Right forelimb (tissue), 1 donor: ENCODE measurements at places on chromosomes 1 and 21.

GRCh38 chr1:215905493-215906115 is 338.5 kb downstream of the KCTD3 start:
- no peak for DNase-seq

GRCh38 chr21:35658242-35658641 is 402.1 kb downstream of the SETD4 start:
- no peak for DNase-seq

DNA sequence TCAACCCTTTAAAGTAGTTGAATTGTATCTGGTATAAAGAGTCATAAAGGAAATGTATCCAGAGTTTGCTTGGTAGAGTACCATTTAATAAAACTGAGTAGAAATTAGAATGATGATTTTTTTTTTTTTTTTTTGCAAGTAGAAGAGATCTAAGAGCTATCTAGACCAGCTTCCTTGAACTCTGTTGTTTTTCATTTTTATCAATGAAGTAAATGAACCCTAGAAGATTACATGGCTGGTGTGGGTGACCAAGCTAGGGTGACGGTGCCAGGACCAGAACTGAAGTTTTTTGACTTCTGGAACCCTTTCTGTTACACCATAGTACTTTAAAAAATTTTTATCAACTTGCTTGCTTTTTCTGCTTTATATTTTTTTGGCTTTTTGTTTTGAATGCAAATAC is 36.9 kb downstream of the MACO1 start:
- no peak for DNase-seq

DNA sequence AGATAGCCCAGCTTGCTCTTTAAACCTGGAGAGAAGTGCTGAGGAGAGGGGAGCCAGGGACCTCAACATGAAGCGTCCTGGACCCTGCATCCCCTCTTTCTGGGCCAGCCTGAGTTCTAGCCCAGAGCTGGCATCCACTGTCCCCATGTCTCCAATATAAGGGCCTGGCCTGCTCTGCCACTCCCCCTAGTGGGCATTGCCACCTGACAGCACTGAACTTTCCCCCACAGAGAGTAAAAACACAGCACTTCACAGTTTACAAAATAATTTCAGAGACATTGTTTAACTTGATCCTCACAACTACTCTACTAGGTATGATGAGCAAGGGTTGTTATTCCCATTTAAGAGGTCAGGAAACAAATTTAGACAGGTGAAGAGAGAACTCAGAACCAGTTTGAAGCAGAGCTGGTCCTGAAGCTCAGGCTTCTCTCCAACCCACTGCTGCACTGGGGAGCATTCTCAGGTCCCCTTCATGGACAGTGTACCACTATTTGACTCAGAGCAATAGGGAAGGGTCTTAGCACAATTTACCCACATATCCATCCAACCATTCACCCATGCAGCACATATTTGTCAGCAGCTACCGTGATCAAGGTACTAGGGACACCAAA is 151.2 kb downstream of the DMRTA2 start:
- DNase-seq, result no peak

DNA sequence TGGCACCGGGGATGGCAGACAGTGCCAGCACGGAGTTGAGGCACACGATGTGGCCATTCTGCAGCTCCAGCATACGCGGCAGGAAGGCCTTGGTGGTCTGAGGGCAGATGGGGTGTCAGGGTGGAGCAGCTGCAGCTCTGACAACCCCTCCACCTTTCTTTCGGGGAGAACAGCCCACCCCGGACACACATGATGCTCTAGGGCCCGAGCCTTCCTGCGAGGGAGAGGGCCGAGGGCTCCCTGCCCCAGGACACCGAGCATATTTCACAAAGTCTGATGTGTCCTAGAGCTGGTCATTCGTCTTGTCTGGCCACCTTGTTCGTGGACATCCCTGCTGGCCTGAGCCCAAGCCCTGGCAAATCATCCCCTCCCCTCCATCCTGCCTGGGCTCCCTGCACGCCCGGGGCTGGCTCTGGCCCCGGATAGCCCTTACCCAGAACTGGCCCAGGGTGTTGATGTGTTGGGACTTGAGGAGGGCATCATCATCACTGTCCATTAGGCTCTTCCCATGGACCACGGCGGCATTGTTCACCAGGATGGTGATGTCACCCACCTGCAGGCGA is 39.1 kb downstream of the DHRS3 start:
- no peak for DNase-seq

DNA sequence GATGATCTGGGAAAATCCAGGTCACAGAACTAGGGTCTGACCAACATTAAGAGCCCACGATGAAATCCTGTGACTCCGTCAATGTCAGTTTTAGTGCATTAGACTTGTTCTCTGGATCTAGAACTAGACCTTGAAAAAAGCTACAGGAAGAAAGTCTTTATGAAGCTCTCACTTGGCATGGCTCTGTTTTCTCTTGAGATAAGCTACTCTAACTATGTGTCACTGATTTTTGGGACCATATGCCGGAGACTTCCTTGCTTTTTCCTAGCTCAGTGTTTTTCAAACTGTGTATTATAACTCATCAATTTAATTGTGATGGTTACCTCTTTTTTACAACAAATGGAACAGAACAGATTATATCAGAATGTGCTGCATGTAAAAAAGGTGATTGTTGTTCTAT is 379.7 kb upstream of the DAB1 start:
- no peak for DNase-seq

DNA sequence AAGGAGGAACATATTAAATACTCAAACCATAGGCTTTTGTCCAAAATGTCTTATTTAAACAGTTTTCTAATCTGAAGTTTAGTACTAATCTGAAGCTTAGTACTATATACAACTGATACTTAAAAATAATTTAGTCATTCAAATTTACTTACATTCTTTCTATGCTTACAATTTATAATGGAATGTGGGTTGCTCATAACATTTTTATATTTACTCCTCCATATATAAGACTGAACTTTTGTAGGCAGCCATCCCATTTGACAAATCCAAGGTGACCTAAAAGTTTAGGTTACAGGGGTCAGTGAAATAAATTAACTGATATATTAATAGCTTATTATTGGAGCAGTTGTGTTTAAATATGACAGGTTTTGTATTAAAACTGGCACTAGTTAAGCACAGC is 570.6 kb downstream of the DPYD start:
- DNase-seq, result no peak

DNA sequence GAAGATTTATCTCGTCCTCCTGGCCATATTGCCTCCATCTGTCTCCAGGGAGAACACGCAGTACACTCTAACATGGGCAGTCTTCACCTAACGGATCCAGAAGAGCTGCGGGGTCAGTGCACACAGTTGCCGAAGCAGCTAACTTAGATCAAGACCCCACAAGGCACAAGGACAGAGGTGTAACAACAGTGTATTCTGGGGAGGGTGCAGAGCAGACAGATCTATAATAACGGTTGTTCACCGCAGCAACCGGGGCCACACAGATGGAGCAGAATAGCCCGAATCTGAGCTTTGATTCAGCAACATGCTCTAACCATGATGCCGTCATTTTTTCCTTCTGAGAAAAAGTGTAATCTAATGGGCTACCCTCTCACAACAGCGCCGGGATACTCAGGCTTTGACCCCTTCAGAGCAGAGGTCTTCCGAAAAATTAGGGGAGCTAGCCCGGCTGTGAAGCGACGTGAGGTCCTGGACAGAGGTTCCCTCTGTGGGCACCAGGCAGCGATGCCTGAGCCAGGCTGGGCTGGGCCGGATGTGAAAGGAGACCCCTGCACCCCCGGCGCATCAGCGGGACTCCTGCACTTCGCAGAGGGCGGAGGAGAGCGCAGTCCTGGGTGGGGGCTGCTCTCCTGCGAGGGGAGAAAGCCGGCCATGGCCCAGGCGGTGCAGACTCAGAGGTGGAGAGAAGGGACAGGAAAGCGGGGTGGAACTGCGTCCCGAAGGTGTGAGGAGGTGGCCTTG is 57.5 kb downstream of the BCL9 start:
- peak; percentile 86 for DNase-seq

GRCh38 chr1:16218014-16218673 is 5.7 kb upstream of the ARHGEF19 start:
- DNase-seq, result no peak

DNA sequence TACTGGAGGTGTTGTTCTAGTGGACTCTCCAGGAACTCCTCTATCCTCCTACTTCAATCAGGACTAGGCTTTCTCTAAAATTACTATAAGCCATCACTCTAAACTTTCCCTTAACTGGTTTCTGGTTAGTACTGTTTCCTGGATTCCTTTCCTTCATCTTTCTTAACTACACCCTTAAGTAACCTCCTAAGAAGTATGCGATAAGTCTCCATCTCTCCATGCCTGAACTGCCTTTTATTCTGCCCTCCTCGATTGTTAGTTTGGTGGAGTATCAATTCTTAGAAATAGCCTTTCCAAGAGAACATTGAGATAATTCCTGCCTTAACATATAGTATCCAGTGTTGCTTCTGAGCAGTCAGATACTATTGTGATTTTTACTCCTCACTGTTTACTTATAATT is 162.9 kb upstream of the PDE4B start:
- no peak for DNase-seq

- no peak for DNase-seq
Measured at GRCh38 chr1:237794071-237794470, 96.7 kb downstream of the ZP4 start.

GRCh38 chr1:225851805-225852204 is 30.4 kb downstream of the TMEM63A start:
- DNase-seq, result no peak

- DNase-seq, result no peak
Measured at GRCh38 chr1:237998581-237998980, 107.9 kb upstream of the ZP4 start.

DNA sequence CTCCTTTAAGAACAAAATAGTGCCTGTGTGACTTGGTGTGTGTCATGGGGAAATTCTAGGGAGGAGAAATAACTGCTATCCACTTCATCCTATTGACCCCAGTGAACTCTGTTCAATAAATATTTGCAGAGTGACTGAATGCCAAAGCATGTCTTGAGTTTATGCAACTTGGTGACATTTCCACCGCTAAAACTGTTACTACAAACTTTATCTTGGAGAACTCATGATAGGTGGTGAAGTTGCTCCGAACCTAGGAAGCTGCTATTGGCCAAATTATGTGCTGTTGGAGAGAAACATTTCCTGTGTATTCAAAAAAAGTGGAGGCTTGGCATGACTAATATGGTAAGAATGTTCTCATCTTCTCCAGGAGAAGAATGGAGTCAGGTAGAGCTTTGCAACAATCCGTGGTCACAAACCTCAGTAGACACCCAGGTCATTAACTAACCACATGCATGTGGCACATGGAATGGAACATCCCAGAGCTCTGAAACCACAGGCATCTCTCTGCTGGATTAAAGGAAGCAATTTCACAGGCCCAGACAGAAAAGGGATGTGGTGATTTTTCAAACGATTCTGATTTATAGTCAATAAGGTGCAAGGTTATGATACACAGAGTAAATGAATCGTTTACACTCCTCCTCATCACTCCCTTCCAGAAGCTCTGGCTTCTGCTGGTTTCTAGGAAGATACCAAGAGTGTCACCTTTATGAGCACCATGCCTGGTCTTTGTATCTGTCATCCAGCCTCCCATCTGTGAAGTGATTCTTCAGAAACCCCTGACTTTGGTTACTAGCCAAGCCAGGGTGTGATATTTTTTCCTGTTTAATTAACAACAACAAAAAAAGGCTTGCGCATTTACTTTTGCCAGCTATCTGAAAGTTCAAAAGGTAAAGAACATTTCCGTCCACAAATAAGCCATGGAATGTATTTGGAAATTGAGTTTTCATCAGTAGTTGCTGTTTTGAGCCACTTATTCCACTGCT is 361.1 kb downstream of the TGFB2 start:
- DNase-seq, result no peak

DNA sequence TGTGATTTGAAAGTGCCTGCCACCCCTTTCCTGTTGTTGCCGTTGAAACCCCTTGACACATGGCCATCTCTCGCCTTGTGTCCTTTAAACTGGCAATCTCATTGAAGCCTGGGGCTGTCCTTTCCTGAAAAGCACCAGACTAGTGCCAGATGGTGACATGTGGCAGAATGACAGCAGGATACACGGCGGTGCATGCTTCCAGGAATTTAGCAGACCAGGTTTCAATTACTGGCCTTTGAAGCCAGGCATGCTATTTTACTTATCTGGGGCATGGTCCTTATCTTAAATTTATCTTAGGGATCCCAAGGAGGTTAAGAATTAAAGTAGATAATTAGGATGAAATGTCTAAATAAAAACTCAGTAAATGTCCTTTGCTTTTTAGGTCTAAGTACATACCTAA is 15.2 kb downstream of the PLPPR4 start:
- no peak for DNase-seq

GRCh38 chr1:171082606-171083005 is 8.1 kb upstream of the FMO3 start:
- no peak for DNase-seq

DNA sequence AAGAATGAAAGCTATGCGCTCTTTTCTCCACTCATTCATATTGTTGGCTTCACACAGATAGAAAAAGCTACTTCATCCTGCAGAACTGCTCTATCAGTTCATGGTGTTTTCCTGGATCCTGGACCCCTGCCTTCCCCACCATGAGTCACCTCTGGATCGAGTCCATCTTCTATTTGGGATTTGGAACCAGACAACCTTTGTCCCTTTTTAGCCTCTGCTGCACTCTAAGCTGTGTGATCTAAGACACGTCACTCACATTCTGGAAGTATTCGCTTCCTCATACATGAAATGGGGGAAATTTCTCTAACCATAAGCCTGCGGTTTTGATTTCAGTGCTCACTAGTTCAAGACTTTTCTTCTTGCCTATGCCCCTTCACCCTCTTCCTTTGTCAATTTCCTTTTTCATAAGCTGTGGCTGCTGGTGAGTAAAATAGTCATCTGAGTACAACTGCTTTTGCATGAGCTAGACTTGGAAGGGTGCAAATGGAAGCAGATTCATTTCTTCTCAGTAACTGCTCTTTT is 14.1 kb upstream of the DEGS1 start:
- no peak for DNase-seq

DNA sequence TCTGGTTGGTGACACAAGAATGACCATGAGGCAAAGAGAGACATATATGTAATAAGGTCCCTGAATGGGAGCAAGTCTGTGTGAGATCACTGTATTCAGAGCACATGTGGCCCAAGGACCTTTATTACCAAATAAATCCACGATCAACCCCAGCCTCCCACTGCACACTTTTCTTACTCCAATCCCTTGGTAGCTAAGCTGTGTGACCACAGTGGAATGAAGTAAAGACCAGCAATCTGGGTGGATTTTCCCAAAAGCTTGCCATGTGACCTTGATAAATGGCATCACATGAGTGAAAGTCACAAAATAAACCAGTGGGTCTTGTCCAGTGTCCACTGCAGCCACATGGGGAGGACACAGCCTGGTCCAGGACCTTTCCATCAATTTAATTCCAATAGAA is 36.7 kb upstream of the TLR5 start:
- no peak for DNase-seq

- DNase-seq, result no peak
Measured at GRCh38 chr1:155035936-155036335, 2.3 kb downstream of the DCST1 start.
